Lung (tissue), 17 donors: ENCODE measurements at places on chromosomes 3 and 15.

- no peak for DNase-seq
Measured at GRCh38 chr15:90181776-90182175, 19.4 kb upstream of the SEMA4B start.

DNA sequence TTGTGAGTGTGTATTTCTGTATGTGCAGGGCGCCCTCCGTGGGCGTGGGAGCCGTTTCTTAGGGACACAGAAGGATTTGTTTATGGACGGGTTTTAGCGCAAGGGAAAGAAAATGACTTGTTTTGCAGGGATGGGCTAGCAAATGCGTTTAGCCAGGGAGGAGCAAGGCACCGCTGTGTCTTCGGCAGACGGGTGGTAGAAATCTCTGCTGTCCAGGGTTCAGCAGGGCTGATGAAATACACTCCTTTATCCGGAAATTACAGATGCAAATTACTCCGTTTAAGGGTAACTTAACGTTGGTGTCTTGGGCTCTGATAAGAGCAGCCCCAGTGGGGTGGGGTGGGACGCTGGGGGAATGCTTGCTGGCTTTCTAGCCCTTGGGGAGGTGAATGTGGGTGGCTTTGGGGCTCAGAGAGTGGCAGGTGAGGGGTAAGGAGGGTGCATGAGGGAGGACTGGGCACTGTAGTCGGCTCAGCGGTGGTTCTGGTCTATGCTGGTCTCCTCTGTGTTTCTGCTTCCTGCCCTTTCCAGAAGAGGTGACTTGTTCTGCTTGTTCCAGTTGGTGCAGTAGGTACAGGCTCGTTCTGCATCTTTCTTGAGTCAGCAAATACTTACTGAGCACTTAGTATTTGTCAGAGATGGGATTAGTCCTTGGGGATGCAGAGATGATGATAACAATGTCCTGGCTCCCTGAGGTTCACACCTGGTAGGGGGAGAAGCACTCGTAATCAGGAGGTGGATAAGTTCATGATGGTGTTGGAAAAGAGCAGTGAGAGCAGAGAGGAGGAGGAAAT is 954 bp downstream of the SV2B start:
- no peak for DNase-seq

GRCh38 chr3:168001244-168001643 is 94.5 kb downstream of the GOLIM4 start:
- no peak for DNase-seq

DNA sequence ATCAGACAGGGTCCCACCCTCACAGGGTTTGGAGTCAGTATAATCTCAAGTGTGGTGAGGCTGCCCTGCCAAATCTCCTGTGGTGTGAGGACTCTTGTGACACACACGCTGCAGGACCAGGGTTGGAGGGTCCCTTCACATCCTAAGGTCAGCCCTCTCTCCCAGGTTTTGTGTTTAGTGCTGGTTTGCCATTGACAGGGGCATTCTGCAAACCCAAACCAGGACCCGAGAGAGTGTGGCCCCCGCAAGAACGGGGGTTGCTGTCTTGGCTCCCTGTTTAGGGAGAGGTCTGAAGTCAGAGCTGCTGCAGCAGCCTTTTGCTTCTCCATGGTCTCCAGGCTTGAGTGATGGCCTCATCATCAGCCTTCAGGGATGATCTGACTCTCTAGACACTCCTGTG is 14.7 kb downstream of the FAM107A start:
- DNase-seq, result no peak

DNA sequence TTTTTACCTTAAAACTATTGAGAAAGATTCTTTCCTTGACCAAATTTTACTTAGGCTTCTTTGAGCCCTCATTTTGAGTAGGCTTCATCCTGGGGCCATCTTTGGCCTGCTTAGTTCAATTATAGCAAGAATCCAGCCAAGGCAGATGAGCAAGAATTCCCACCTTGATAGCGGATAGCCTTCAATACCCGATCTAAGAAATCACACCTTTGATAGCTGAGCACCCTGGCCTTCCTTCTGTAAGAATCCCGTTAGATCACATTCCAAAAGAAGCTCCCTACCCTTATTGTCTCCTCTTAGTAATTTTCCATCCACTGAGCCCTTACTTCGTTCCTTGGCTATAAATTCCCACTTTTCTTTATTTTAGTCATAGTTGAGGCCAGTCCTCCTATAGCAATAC is 275.4 kb upstream of the ROBO1 start:
- no peak for DNase-seq

- DNase-seq, result no peak
Measured at GRCh38 chr3:152942366-152942765, 107.4 kb downstream of the P2RY1 start.

GRCh38 chr15:50633653-50634052 is 52.9 kb downstream of the TRPM7 start:
- DNase-seq, result no peak

DNA sequence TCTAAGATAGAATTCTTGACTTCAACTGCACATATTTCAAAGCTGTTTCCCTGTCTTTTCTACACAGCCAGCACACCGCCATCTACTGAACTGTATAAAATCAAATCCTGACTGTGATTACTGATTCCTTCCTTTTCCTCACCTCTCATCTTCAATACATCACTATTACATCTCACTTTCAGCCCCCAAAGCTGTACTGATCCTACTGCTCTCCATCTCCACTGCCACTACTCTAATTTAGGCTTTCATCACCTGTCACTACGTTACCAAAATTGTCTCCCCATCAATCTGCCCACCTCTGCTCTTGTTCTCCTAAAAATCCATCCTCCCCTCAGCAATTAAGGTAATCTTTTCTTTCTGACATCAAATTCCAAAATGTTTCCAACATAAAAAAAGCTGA is 4.5 kb upstream of the CCDC39 start:
- DNase-seq, result no peak

GRCh38 chr15:85568261-85568808 is 187.9 kb downstream of the AKAP13 start:
- no peak for DNase-seq

DNA sequence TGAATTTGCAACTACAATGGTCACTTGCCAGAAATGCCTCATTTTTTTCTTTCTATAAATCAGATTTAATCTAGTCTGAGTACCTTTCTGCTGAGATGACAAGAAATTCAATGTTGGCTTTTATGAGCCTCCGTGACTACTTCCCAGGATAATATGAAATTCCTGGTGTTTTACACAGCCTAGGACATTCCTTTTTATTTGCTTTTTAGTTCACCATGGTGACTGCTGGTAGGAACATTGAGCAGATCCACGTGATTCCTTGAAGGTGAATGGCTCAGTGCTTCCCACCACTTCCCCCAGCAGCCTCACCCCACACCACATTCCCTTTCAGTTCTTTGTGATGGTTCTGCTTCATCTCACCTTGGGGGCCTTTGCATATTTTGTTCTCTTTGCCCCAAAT is 4.3 kb upstream of the NPTN start:
- DNase-seq, result no peak

DNA sequence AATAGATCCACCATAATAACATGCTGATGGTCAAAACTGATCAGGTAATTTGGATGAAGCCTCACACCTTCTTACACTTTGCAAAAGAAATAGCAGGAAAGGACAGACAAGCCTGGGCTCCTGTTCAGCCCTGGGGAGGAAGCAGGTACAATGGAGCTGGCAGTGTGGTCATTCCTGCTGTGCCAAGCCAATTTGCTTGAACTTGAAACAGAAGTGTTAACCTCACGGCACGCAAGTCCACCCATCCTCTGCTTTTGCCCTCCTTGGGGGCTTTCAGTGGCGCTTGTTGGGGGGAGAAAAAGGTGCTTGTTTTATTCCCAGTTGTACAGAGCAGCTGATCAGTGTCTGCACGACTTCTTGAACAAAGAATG is 36.8 kb upstream of the RFTN1 start:
- no peak for DNase-seq

DNA sequence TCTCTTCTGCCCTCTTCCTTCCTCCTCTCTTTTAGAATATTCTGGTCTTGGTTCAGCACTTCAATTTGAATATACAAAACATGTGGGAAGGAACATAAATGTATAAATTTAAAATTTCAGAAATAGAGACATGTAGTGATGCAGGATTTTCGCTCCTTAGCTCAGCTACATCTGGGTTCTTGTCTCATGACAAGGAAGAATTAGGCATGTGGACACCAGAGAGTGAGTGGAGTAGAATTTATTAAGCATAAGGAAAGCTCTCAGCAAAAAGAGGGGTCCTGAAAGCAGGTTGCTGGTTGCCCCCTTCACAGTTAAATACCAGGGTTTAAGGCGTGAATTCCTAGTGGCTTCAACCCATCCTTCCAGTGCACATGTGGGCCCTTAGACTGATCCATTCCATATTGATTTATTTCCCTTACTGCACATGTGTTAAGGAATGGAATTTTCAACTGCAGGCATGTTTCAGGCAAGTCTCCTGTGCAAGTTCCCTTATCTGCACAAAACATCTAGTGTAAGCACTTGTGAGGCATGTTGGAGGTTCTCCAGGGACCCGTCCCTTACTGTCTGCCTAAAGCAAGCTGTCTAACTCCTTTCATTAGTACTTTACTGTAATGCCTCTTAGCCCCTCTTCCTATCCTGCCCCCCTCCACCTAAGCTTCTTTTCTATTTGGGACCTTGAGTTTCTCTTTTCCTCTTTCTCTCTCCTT is 133.2 kb upstream of the STRIT1 start:
- no peak for DNase-seq

- peak; percentile 93 for DNase-seq
Measured at GRCh38 chr3:124217542-124217941, 225.6 kb upstream of the ROPN1 start.

DNA sequence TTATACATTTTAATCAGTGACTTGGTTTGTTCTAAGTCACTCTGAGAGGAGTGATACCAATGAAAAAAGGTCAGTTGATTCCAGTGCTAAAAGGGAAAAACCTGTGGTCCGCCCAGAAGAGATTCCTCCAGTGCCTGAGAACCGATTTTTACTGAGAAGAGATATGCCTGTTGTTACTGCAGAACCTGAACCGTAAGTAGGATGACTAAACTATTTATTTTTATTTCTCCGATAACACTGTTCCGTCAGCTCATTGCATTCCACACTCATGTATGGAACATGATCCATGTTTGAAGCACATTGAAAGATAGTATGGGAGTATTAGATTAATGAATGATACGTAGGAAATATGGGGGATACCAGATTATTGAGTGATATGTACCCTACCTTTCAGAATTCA is 20.0 kb upstream of the ZBTB47 start:
- DNase-seq, result no peak

GRCh38 chr3:29156086-29156715 is 124.7 kb upstream of the RBMS3 start:
- no peak for DNase-seq

DNA sequence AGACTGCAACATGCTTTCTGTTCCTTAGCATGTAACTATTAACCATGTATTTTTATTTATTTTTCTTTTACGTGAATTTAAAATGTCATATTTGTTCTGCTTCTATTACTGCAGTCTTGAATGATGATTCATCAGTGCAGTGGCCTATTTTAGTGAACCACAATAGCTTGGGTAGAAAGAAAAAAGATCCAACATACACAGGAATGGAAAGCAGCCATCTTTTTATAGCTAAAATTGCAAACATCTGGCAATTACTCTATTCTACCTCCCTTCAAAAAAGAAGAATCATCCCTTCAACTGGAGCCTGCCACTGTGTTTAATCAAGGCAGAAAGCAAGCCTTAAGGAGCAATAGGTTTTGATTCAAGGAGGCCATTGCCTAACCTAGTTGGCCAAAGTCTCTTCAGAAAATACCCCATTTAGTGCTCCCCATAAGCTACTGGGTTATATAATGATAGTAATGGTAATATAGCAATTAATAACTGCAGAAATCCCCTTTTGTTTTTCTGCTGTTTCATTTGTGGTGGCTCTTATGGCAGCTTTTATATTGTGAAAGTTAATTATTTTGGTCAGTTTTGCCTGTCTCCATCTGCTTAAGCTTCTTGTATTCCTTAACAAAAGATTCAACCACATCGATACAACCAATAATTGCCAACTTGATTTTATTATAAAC is 267.3 kb downstream of the LPP start:
- no peak for DNase-seq
